ENCODE measurements at places on chromosomes 1 and 21.

DNA sequence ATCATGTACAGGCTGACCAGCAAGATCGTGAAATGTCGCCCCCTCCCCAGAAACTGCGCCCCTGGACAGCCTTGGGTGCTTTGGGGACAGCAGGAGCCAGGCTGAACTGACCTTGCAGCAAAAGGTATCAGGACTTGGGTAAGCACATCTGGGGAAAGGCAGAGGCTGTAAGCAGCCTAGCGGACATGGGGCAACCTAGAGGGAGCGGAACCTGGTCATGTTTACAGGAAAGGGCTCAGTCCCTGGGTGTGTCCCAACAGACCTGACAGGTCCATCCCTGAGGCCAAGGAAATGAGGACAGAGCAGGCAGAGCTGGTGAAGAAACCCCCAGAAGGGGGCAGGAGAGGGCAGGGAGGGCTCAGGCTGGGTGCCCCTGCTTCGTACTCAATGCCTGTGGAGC, 3.1 kb upstream of the S100A8 start:
- DNase-seq, result no peak

- DNase-seq, result no peak
Measured at GRCh38 chr1:147598621-147599361, 57.5 kb downstream of the BCL9 start.

GRCh38 chr1:212133319-212133718, 97.8 kb downstream of the DTL start:
- no peak for DNase-seq

DNA sequence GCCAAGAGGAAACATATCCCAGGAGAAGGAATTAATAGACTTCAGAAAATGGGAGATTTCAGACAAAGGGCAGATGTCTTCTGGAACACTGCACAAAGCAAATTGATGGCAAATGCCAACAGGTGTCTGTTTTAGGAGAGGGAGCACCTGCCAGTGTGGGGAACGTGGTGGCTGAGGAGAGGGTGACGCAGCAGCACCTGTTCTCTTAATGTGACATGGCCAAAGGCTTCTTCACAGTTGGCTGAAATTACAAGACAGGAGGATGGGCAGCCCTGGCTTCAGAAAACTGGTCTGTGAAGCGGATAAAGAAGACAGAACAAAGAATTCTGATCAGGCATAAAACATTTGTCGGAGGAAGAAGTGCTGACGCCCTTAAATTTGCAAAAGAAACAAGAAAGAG, 178.7 kb upstream of the RUNX1 start:
- DNase-seq, result no peak

DNA sequence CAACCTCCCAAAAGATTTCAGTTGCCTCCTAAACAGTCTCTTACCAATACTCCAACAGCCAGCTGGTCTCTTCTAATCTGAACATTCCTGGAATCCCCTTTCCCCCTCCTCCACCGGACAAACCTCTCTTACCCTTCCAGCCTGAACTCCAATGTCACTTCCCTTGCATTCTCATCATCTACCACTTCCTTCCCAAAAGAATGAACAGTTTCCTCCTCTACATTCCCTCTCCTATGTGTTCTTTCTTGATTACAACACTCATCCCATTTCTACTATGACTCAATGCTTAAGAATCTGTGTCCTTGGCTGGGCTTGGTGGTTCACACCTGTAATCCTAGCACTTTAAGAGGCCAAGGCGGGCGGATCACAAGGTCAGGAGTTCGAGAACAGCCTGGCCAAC, 417.1 kb downstream of the SETD4 start:
- DNase-seq, result no peak

- DNase-seq, result no peak
Measured at GRCh38 chr1:86436041-86436440, 12.1 kb downstream of the CLCA2 start.

DNA sequence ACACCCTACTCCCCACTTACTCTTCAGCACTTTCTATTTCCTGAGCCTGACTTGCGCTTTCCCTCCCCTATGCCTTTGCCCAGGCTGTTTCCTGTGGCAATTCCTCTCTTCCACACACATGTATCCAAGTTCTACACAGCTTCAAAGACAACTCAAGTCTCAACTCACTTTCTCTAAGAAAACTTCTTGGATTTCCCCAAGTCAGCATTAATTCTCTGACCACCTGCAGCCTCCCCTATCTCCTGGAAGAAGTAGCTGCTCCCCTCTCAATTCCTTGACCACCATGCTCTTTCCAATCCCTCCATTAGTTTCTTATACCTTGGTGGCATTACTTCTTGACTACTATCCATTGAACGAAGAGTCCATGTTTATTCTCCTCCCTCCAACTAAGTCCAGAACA, 42.8 kb downstream of the NMNAT2 start:
- DNase-seq, result no peak

- DNase-seq, result no peak
Measured at GRCh38 chr1:27616441-27616840, 12.5 kb upstream of the AHDC1 start.

GRCh38 chr1:180941518-180942275, 29.0 kb downstream of the KIAA1614 start:
- no peak for DNase-seq

GRCh38 chr1:116386042-116386441, 13.0 kb downstream of the ATP1A1 start:
- no peak for DNase-seq

- no peak for DNase-seq
Measured at GRCh38 chr1:10065344-10065685, 32.6 kb downstream of the UBE4B start.

DNA sequence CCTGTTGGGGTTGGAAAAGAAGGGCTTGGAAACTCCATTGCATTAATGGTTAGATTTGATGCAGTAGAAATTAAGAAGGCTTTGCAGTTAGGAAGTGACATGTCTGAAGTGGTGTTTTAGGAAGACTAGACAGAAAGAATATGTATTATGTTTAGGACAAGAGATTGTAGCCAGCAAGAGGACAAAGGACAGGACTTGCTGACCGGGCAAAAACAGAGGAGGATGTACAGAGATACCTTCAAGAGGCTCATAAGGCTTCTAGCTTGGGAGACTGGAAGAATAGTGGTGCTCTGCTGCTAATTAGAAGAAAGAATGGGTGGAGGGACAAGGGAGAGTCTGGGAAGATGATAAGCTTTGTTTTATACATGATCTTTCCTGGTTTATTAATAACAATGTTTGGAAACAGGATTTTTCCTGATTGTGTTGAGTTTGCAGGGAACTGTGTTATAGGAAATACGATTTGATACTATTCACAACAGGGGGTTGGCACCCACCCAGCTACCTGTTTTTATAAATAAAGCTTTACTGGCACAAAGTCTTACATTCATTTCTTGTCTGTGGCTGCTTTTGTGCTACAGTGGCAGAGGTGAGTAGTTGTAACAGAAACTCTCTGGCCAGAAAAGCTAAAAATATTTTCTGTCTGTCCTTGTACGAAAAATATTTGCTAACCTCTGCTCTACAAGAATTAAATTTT, 37.1 kb upstream of the TMCO2 start:
- DNase-seq, result no peak

- DNase-seq, result peak; percentile 25
Measured at GRCh38 chr21:30408782-30409494, 13.1 kb downstream of the KRTAP13-1 start.

DNA sequence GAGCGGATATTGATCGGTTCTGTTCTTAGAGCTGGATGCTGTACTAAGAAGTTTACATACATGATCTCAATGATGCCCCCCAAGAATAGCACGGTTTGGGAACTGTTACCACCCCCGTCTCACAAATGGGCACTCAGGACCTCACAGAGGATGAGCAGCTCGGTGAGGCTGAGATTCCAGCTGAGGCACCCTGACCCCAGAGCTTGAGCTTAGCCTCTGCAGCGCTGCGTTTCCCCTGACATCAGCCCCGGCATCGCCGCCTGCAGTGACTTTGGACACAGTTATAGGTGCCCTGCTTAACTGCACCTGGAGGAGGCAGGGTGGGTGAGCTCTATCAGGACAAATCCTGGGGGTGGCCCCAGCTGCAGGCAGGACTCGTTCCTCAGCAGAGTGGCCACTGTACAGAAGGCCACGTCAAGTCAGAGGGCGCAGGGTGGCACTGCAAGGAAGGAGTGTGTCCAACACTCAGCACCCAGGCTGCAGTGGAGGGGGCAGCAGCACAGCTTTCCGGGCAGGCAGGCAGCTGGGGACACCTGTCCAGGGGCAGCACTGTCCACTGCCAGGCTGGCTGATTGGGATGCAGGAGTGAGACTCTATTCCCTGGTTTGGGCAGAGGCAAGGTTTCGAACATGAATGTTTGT, 65.8 kb upstream of the ABCG1 start:
- DNase-seq, result no peak

DNA sequence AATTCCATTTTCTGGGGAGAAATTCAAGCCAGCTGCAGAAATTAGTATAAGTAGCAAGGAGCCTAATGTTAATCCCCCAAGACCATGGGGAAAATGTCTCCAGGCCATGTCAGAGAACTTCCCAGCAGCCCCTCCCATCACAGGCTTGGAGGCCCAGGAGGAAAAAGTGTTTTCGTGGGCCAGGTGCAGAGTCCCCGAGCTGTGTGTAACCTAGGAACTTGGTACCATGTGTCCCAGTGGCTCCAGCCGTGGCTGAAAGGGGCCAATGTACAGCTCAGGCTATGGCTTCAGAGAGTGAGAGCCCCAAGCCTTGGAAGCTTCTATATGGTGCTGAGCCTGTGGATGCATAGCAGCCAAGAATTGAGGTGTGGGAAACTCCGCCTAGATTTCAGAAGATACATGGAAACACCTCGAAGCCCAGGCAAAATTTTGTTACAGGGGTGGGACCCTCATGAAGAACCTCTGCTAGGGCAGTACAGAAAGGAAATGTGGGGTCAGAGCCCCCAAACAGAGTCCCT, 286.3 kb downstream of the MATN1 start:
- DNase-seq, result no peak

GRCh38 chr1:208233978-208234377, 10.2 kb downstream of the PLXNA2 start:
- no peak for DNase-seq

- DNase-seq, result no peak
Measured at GRCh38 chr1:67496329-67496728, 66.1 kb upstream of the SERBP1 start.

DNA sequence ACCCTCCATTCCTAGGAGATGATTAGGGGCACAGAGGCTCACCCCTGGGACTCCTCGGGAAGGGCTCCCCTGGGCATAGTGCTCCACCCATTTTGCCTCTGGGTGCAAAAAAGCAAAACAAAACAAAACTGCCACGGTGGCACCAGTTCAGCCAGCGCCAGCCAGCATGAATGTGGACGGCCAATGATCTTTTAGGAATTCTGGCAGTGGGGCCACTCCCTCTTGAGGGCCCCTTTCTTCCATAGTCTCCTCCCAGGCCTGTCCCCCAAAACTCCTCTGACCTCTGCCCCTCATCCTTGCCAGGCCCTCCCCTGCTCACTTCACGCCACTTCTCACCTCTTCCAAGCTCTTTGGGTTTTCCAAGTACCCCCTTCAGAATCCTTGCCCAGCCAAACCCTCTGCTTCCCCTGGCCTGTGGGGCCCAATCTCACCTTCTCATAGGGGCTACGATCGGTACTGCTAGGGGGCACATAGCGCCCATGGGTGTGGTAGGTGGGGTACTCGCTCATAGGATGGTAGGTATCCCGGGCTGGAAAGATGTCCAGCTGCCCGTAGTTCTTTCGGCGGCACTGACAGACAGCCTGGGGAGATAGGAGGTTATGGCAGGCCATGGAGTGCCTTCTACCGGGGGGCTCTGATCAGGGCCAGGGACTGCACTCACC, 13.3 kb downstream of the TRIM46 start:
- DNase-seq, result no peak

GRCh38 chr1:41618871-41619270, 134.4 kb upstream of the EDN2 start:
- DNase-seq, result no peak

DNA sequence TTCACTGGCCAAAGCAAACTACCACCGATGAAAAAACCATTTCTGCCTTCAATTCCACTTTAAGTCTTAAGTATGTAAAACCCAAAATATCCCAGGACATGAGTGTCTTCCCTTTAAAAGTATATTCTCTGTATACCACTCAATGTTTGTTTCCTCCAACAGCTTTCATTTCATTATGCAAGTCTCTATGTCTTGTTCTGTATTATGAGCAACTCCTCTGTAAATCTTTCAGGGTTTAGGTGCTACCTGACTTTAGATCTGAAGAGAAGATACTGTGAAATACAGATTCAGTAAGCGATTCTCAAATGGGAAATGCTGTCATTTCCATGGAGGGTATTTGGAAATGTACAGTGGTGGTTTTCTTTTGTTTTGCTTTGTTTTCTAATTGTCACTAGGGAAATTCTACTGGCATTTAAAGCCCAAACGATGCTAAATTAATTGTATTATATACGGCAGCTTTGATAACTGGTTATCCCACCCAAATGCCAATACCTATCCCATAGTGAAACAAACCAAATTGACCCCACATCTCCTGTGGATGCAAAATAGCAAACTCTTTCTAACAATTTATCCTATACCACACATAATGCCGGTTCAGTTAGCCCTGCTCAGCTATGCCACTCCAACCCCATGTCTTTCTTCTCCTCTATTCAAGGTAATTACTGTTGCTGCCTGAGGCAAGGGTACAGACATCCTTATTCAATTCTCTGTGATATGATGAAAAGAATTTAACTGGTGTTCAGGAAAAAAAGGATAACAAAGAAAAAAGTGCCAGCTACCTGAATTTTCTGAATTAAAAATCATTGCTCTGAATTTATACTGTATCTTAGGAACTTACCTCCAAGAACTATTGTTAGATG, 182.8 kb downstream of the EIF4G3 start:
- DNase-seq, result no peak

- DNase-seq, result no peak
Measured at GRCh38 chr1:177979272-177979671, 9.4 kb upstream of the SEC16B start.

DNA sequence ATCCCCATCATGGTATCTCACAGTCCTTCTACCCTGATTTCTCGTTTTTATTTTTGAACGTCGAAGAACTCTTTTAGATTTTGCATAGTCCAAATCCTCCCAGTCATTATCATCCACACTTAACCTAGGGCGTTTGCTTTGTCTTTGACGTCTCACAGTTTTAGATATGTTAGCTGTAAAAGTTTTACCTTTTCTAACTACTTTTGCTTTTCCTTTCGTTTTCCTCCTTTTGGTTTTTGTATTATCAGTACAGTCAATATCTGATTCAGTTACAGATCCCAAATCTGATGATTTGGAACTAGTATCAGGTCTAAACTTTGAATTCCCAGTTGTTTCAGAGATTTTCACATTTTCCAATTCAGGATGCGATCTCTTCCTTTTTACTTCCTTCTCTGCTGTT, 13.1 kb upstream of the PSMG1 start:
- DNase-seq, result no peak

GRCh38 chr1:108615544-108615943, 45.3 kb downstream of the HENMT1 start:
- DNase-seq, result no peak

GRCh38 chr1:205438213-205439158, 16.6 kb upstream of the LEMD1 start:
- DNase-seq, result peak; percentile 89

- no peak for DNase-seq
Measured at GRCh38 chr1:88134983-88135921, 548.8 kb upstream of the PKN2 start.

GRCh38 chr1:154524881-154525280, 22.7 kb upstream of the SHE start:
- DNase-seq, result no peak

GRCh38 chr1:42070996-42071395, 82.2 kb upstream of the GUCA2B start:
- no peak for DNase-seq

GRCh38 chr1:248825573-248825908, 174 bp downstream of the SH3BP5L start:
- no peak for DNase-seq

- DNase-seq, result no peak
Measured at GRCh38 chr1:203615061-203615581, 11.5 kb upstream of the ATP2B4 start.
